Dermis blood vessel endothelial cell (primary cell): ENCODE measurements at places on chromosomes 12 and 14. TPM values are rescaled to one million over a fixed set of nuclear protein-coding genes. Genes with fewer than 3 reads are reported as not detected.

Gene AJUBA
- 49.3 and 80.8 TPM in 2 replicates for total RNA-seq

Gene ABCC9
- total RNA-seq: 0.05 and 0.17 TPM in 2 replicates

Gene PLA2G1B
- total RNA-seq: not detected in 2 replicates

Gene PPM1H
- total RNA-seq: 2.3 and 2.9 TPM in 2 replicates

Gene GPRC5D
- total RNA-seq: 0.17 TPM in 1 of 2 replicates, not detected in the other

Gene AP5M1
- total RNA-seq: 23.7 and 38.9 TPM in 2 replicates

Gene REM2
- 0.09 TPM in 1 of 2 replicates, not detected in the other for total RNA-seq

Gene LRRC43
- total RNA-seq: 0.85 and 1.2 TPM in 2 replicates
